ENCODE measurements at places on chromosomes 1 and 21.

GRCh38 chr1:221772117-221772516, 30.2 kb upstream of the DUSP10 start:
- DNase-seq: no peak

DNA sequence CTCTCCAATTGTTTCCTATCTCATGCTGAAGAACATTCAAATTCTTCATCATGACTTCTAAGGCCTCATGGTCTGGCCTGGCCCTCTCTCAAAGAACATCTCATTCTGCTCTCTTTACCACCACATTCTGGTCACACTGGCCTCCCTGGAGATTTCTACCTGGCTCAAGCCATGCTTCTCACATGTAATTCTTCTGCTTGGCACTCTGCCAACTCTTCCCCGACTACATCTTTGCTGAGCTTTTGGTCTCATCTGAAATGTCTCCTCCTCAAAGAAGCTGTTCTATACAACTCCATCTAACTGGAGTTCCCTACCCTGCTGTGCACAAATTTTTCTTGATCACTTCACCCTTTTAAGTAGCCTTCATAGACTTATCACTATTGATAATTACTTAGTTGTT, 1.4 kb upstream of the TBX19 start:
- DNase-seq: no peak

DNA sequence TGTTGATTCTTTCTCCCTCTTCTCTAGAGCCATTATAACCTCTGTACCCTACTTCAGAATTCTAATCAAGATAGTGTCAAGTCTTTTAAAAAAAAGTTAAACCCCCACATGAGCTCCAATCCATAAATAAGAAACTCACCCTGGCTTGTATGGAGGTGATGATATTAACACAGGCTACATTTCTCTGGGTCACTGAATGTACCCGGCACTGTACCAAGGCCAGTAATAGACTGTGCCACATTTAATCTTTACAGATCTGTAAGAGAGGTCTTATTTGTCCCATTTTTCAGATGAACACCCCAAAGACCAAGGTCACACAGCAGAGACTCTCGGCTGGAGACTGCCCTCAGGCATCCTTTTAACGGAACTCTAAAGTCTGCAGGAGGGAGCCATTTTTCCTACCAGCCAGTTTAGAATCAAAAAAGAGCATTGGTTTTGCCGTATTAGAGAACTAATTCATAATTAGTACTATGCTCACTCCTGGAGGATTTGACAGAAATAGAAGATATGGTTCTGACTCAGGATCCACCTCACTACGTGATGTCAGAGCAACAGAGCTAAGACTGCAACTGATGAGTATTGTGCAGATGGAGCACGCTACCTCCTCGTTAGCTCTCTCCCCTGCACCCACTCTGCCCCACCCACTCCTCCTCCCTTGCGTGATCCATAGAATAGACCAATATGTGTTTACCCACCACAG, 217.2 kb upstream of the HOOK1 start:
- no peak for DNase-seq

GRCh38 chr1:169624912-169625311, 5.0 kb downstream of the SELP start:
- no peak for DNase-seq

- DNase-seq: no peak
Measured at GRCh38 chr21:42580793-42581321, 67.2 kb downstream of the SLC37A1 start.

DNA sequence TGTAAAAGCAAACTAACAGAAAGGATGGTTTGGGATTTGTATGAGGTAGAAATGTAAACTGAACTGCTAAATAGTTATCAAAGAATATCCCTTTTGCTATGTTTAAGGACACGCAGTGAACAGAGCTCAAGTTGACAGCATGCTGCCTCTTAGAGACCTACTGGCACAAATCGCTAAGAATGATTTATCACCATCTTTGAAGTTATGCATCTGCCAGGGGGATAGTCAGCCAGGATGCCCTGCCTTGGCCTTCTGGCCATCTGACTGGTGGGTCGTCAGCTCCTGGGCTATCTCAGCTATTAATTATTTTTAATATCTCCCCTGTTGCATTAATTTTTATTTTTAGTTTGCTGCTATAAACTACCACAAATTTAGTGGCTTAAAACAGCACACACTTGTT, 334.8 kb upstream of the KAZN start:
- no peak for DNase-seq

- no peak for DNase-seq
Measured at GRCh38 chr1:27760426-27760825, 12.6 kb upstream of the STX12 start.

DNA sequence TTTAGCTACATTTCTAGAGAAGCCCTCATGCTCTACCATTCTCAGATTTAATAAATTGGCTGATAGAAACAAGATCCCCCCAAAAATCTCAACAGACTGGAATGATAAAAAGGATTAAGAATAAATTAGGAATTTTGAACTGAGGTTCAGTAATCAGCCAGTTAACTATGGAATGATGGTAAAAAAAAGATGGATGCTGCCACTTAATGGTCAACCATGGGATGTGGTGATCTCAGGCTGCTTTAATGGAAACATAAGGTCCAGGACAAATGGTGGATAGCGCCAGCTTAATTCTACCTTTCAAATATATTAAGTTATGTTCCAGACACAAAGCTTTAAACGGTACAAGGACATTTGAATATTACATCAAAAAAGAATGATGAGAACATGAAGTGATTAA, 49.9 kb downstream of the CCN1 start:
- no peak for DNase-seq

GRCh38 chr1:13674377-13674776, 25.6 kb upstream of the PRDM2 start:
- DNase-seq: no peak

Data from NCI-H187 treated with DMSO at 0.1 percent for 48 hours (cell line).